Cerebellar nuclear complex (tissue), 1 donor: ENCODE measurements at places on chromosomes 6 and 20.

DNA sequence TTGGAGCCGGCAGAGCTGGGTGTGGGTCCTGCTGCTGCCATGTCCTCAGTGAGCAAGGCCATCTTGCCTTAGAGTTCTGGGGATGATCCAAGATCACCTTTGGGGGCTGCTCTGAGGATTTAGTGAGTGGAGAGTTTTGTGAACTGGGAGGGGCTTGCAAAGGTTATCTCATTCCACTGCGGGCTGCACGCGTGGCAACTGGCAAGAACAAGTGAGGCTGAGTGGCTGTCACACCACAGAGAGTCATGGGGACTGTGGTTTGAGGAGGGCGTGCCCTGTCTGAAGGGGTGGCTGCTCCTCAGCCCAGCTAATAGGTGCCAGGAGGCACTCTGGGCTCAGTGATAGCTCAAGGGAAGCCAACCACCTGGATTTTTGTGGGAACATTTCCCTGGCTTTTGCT, 37.6 kb downstream of the TTLL9 start:
- DNase-seq = no peak

GRCh38 chr6:20599302-20600051, 65.2 kb downstream of the CDKAL1 start:
- DNase-seq = no peak

- no peak for DNase-seq
Measured at GRCh38 chr20:40156600-40157317, 532.3 kb downstream of the MAFB start.

GRCh38 chr6:30264743-30265142, 51.5 kb upstream of the TRIM26 start:
- DNase-seq = no peak

- DNase-seq = no peak
Measured at GRCh38 chr20:33791959-33792597, 19.1 kb upstream of the CHMP4B start.

DNA sequence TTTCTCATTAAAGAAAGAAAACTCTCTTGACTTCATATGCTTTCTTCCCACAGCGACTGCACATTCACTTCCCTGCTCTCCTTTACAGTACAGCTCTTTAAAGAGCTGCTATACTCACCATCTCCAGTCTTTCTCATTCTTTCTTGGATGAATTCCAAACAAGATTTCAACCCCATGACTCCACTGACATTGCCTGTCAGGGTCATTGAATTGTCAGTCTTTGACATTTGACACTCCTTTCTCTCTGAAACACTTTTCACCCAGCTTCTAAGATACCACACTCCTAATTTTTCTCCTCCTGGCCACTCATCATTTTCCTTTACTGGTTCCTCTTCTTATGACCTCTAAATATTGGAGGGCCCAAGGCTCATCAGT, 811 bp upstream of the ARMH2 start:
- DNase-seq = no peak

DNA sequence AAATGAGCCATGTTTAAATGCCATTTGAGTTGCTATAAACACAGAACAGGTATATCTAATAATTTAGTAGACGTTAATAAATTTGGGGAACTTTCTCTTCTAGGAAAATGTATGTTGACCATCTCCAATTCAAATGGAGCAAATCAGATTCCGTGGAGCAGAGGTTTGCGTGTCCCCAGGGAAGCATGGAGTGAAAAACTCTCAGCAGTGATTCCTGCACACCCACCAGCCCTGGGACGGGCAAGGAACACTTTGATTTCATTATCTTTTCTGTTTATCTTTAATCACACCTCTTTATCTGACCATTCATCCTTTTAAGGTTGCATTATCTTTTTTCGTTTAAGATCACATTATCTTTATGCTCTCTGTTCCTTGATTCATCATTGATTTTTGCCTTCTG, 95.0 kb downstream of the RNASET2 start:
- DNase-seq = no peak

- DNase-seq = peak; percentile 25
Measured at GRCh38 chr6:157556671-157557430, 175.9 kb downstream of the ZDHHC14 start.

DNA sequence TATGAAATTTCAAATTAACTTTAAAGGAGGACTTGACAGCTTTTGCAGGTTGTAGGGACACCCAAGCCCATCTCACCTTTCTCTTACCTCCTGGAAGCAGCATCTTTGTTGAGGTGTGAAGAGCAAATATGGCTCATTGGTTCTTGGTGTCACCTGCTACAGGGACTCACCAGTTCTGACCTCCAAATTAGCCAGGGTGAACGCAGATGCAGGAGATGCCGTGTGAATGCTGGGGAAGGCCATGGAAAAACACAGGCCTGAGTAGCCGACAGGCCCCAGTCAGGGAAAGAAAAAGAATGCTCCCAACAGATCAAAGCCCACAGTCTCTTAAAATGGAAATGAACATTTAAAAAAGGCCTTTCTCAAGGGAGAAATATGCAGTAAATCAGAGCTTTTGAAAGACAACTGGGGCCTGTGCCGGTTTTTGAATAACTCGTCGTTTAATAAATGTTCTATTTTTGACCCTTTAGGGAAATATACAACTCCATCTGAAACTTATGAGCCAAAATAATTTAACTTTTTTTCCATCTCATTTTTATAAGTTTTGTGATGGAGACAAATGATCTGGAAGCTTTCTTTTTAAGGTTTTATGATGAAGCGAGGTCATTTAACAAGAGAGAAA, 167.5 kb downstream of the CD83 start:
- no peak for DNase-seq

DNA sequence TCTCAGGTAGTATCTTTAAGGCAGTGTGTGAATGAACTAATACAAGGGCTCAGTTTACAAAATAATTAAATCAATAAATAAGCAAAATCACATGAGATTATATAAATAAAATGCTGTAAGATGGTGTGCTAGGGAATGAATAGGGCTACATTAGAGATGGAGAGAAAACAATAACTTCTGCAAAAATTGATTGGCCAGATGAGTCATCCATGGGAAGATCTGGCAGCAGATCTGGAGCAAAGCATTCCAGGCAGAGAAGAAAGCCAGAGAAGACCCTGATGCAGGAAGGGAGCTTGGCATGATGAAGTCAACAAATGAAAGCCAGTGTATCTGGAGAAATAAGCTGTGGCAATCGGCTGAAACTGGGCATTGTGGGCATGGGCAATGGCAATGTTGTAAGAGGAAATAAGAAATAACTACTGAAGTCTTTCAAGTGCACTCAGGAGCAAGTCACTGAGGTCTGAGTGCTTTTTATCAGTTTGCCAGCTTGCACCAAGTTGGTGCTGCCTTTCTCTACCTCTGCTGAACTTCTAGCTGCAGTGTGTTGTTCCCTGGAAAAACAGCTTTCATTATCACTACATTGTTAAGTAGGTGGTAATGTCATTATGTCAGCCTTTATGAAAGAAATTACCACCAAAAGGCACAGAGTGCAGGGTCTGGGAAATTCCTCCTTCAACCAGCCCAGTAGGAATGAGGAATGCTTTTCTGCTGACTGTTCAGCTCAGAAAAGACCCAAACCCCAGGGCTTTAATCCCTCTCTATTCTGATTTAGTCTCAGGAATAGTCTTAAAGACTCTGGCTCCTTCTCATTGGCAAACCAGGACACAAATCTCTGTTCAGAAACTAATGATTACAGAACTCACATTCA, 231.6 kb downstream of the HTR1B start:
- no peak for DNase-seq

- no peak for DNase-seq
Measured at GRCh38 chr6:33597551-33598322, 17.7 kb upstream of the BAK1 start.

GRCh38 chr6:167013067-167013466, 13.9 kb downstream of the CEP43 start:
- no peak for DNase-seq

GRCh38 chr20:39453890-39454289, 491.7 kb downstream of the DHX35 start:
- DNase-seq = no peak

GRCh38 chr6:100469101-100469859, 4.6 kb upstream of the SIM1 start:
- no peak for DNase-seq

DNA sequence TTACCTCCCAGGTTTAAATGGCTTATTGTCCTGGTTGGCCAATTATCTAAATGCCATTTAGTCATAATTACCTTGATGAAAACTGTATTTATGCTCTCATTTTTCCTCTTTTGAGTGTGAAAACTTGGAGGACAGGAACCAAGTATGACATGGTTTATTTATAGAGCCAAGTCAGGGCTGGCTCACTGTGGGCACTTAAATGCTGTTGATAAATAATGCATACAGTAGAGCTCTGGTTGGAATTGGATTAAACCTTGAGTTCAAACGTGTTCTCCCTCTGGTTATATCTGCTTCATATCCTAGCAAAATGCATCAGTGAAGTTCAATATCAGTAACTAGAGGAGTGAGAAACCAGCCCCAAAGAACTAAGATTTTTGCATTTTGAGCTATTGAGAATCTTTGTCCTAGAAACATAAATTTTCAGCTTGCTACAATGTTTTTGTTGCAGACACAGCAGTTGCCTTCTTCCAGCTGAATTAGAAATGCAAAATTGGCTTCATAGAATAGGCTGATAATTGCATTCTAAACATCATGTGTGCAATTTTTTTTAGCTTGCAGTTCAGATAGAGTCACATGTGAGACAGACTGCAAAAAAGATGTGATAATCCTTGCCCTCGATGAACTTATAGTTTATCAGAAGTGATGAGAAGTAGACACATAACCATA, 255.8 kb downstream of the BTBD3 start:
- DNase-seq = no peak

GRCh38 chr6:93779086-93779841, 359.9 kb upstream of the EPHA7 start:
- DNase-seq = no peak

- no peak for DNase-seq
Measured at GRCh38 chr20:38109591-38110524, 55.2 kb downstream of the TGM2 start.

DNA sequence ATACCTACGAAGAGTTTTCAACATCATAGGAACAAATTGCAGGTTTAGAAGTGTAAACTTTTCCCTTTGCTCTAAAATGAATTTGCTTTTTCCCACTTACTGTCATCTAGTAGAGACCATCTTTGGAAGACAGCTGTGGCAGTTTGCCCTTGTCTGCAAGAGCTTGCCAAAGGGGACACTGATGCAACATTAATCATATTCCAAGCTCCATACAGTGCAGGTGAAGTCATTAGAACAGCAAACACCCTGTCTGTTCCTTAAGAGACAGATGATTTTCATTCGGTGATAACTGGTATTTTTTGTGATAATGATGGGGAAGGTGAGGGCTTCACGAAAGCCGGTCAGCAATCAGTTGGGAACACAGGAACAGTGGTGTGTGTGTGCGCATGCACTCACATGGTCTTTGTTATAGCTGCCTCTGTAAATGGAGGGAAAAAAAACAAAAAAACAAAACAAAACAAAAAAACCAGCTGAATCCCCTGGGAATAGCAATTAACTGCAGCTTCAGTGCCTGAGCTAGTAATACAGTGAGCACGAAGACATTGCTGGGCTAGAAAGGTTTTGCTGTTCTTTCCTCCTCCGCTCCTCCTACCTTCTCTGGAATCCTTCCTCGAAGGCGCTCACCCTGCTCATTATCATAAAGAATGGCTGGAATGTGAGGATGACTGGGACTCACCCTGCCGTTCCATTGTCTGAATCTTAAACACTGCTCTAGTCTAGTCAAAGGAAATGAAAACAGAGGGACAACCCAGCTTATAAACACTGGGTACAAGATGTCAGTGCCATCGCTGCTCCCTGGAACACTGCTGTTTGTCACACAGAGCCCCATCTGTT, 35.2 kb upstream of the KIF13A start:
- no peak for DNase-seq

DNA sequence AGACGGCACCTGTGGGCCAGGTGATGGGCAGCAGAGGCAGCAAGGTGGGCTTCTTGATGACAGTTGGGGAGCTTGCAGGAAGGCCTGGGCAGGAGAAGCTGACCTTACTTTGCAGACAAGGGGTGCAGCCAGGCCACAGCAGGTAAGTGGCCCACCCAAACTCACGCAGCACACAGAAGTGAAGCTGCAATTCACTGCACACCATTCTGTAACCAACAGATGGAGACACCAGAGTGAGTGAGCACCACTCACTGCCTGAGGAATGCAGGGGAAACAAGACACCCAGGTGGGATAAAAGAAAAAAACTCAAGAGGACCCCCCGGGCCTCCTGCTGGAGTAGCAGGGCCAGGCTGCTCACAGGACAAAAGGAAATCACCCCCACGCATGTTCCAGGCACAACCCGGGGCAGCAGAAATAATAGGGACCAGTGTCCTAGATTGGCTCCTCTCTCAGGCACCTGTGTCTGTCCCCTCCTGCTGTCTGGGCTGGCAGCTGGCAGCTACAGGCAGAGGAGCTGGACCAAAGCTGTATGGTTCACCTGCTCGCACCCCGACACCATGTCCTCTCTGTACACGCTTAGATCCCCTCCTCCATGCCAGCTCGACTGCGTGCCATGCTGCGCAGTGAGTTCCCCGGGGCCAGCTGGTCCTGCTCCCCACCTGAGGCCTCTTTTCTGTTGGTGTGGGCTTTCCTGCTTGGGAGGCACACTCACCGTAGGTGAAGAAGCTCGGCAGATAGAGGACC, 4.9 kb downstream of the MTCH1 start:
- no peak for DNase-seq
